ENCODE measurements at places on chromosomes 7 and 10.

DNA sequence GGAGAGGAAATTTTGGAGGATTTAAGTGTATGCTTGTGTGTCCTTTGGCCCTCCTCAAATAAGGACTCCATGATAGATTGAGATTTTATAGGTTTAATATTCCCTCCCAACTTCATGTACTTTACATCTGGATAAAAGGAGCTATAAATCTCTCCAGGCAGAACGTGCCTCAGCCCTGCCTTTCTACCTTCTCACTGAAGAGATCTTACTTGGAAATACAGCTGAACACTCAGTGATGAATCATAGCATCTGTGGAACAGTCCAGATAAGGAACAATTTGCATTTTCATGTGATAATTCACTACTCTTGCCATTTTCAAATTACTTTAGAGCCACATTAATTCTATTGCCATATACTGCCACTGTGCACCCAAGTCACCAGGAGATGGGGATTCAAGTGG is 364.6 kb upstream of the PODXL start:
- no peak for DNase-seq

DNA sequence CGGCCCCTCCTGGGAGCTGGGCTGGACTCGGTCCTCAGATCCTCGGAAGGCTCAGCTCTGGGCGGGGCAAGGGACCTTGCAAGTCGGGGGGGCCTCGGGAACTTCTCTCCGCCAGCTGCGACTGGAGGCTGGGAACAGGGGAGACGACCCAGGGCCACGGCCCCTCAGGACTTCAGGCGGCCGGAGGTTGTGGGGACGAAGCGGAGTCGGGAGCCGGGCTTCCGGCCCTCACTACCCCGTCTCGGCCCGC is 2.6 kb downstream of the ADIRF start:
- DNase-seq = no peak

DNA sequence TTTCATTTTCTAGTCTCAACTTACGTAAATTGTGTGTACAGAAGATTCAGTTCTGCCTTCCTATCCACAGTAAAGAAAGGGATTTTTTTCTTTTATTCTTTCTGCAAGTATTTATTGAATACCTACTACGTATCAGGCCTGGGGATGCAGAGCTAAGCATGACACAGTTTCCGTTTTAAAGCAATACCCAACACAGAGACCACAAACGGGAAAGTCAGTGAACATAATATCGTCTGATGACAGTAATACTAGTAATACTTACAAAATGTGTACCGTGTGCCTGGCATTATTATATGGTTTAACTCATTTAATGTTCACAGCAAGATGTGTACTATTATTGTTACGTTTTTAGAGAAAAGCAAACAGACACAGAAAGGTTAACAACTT is 22.4 kb downstream of the REEP3 start:
- DNase-seq = no peak

DNA sequence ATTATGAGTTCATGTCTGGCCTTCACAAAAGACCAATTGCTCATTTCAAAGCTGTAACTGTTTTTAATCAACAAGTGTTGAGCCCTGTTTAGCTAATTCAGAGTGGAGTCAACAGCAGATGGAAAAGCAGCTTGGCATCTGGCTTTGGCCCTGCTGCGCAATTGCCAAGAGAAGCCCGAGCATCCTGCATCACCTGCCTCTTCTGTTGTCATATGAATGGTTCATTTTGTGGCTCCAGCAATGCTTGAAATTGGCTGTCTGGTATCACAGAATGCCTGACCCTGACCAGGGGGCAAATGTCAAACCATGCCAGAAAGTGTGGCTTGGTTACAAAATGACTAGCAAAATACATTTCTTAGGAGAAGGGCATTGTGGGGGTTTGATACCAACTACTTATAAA is 296.5 kb upstream of the PHF14 start:
- no peak for DNase-seq

GRCh38 chr7:50184271-50184990 is 91.4 kb upstream of the ZPBP start:
- no peak for DNase-seq

- DNase-seq = peak; percentile 39
Observed at GRCh38 chr10:7788639-7789286, 786 bp downstream of the ATP5F1C start.

DNA sequence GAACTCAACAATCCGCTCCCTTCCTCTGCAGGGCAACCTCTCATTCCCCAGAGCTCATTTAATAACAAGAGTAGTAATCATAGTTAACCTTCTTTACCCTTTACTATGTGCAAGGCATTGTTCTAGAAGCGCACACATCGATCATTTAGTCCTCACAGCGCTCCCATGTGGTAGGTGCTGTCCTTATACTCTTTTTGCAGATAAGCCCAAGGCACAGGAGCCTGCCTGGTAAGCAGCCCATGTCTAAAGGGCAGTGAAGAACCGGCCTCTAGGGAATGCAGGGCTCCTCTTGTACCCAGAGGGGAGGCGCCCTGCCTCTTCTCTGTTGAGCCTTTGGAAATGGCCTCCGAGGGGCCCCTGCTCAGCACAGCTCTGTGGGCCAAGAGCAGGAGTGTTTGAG is 14.3 kb downstream of the CHST3 start:
- no peak for DNase-seq

- no peak for DNase-seq
Observed at GRCh38 chr10:82883603-82884002, 1008.6 kb downstream of the NRG3 start.

DNA sequence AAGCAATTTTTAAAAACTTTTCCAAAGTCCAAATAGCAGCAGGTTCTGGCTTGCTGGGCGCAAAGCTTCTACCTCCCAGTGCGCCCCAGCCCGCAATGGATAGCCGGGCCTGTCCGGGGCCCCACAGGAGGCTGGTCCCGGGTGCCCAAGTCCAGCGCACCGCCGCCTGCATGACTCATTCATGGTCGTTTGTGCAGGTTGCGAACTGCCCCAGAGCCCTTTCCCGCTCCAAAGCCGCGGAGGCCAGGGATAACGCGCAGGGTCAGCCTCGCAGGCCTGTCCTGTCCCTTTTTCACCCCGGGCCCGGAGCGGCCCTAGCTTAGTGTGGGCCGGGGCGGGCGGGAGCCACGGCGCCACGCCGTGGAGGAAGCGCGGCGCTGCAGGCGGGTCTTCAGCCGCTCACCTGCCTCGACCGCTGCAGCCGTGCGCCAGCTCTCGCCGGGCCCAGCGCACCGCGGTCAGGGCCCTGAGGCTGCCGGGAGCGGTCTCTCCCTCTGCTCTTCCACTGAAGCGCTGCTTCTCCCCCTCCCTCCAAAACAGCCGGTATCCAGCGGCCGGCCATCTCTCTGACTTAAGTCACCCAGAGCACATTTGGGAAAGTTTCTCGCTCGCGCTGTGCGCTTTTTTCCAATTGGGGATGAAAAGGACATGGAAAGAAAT is 1.7 kb upstream of the EGR2 start:
- DNase-seq = no peak

DNA sequence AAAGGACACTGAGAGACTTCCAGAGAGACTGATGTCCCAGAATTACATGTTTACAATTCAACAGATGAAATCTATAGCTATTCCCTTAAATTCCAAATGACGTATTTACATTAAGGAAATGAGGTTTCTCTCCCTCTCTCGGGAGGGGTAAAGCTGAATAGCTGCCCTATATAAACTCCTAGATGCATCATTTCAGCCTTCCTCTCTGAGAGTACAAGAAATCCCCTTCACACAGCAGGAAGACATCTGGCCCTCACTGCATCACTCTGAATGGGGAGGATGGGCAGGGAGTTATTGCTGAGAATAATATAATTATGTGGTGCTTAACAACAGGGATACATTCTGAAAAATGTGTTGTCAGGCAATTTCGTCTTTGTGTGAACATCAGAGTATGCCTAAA is 11.0 kb downstream of the POT1 start:
- no peak for DNase-seq

DNA sequence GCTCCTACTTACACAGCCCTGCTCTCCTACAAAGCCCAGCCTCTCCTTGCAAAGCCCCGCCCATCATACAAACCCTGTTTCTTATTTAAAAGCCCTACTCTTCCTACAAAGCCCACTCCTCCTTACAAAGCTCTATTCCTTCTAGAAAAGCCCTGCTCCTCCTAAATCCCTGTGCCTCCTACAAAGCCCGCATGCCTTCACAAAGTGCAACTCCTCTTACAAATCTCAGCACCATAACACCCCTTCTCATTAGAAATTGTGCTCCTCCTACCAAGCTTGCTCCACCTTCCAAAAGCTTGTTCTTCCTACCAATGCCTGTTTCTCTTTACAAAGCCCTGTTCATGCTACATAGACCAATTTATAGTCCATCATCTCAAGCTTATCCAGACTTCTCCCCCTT is 66.1 kb downstream of the PCGF5 start:
- no peak for DNase-seq

- DNase-seq = no peak
Observed at GRCh38 chr10:124120410-124121061, 27.1 kb upstream of the CHST15 start.

DNA sequence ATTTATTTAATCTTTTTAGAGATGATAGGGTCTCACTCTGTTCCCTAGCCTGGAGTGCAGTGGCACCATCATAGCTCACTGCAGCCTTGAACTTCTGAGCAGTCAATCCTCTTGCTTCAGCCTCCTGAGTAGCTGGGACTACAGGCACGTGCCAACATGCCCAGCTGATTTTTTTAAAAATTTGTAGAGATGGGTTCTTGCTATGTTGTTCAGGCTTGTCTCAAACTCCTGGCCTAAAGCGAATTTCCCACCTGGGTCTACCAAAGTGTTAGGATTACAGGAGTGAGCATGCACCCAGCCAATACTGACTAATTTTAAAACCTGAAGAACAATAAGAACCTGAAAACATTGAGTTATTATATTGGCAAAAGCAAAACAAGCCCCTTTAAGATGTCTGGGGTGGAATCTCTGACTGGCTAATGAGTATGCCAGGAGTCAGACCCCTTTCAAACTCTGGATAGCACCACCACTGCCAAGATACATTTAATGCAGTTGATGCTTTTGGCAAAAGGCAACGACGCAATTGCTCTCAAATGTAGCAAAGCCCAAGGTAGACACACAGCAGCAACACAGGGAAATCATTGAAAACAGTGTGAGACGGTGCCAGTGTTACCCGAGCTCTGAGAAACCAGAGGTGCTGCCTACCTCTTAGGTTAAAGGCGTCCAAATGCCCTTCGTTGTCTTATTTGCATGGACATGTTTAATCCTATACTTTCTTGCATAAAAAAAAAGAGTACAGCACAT is 40.7 kb upstream of the TOMM7 start:
- DNase-seq = no peak

GRCh38 chr7:104983578-104984539 is 30.1 kb upstream of the KMT2E start:
- peak; percentile 82 for DNase-seq

DNA sequence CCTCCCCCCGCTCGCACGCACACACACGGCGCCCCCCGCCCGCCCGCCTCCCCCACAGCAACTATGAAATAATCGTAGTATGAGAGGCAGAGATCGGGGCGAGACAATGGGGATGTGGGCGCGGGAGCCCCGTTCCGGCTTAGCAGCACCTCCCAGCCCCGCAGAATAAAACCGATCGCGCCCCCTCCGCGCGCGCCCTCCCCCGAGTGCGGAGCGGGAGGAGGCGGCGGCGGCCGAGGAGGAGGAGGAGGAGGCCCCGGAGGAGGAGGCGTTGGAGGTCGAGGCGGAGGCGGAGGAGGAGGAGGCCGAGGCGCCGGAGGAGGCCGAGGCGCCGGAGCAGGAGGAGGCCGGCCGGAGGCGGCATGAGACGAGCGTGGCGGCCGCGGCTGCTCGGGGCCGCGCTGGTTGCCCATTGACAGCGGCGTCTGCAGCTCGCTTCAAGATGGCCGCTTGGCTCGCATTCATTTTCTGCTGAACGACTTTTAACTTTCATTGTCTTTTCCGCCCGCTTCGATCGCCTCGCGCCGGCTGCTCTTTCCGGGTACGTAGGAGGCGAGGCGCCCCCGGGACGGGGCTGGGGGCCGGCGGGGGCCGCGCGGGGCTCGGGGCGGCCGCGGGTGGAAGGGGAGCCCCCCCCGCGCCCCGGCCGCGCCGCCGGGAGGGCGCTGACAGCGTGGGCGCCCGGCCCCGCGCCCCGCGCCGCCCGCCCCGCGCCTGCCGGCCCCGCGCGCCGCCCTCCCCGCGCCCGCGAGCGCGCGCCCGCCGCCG is 441 bp downstream of the BMI1 start:
- no peak for DNase-seq

DNA sequence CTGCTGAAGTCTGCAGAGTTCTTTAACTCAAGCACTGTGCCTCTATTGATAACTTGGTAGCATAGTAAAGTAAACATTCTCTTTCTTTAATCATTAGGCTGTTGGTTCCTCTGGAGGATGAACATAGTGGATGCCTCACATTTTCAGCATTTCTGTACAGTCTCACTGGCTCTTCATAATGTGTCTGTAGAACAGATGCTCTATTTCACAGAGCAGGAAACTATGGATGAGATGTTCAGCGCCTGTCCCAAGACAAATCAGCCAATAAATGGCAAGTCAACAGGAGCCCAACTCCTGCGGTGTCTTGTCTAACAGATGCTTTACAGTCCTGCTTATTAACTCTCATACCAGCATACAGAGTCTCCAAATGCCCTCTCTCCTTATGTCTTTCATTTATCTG is 36.5 kb downstream of the NRBF2 start:
- DNase-seq = no peak

GRCh38 chr10:77072361-77072835 is 565.2 kb downstream of the KCNMA1 start:
- DNase-seq = no peak

- no peak for DNase-seq
Observed at GRCh38 chr7:104366390-104366789, 38.0 kb downstream of the LHFPL3 start.

DNA sequence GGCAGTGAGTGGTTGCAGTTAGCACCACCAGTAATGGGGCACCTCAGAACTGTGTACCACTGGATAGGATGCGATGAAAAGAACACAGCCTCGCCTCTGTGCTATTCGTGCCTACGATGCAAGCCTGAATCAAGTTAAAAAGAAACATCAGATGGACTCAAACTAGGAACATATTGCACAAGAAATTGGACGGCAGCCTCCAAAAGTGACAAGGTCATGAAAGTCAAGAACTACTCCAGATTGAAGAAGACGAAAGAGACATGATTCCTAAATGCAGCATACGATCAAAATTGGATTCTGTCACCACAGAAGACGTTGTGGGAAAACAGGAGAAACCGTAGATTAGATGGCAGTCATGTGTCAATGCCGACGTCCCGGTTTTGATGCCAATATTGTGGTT is 648.1 kb upstream of the FOXK1 start:
- DNase-seq = no peak

- no peak for DNase-seq
Observed at GRCh38 chr10:50437248-50437647, 185.9 kb upstream of the ASAH2 start.

DNA sequence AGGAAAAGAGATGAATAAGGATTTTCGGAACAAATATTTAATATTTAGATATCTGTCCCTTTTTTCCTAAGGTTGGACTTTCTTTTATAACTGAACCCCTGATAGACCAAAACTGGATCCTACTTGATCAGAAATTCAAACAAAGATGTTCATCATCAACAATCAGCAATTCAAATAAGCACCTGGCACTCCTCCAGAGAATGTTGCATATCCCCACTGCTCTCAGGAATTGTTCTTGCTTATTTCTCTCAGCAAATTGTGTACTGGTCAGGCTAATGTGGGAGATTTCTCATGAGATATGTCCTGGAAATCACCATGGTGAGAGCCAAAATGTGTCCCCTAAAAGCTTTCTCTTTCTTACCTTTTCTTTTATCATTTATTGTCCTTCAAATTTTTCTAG is 40.3 kb upstream of the LHFPL3 start:
- DNase-seq = no peak

- no peak for DNase-seq
Observed at GRCh38 chr10:33067481-33067880, 109.5 kb upstream of the ITGB1 start.

All from left renal cortex interstitium (tissue), 4 donors.